Fibroblast of villous mesenchyme (primary cell): ENCODE measurements at places on chromosomes 3 and 15. TPM values are rescaled to one million over a fixed set of nuclear protein-coding genes. Genes with fewer than 3 reads are reported as not detected.

NANOGP8 gene
- 0.32 TPM in 1 of 2 replicates, not detected in the other for total RNA-seq

MESP1 gene
- under 0.01 TPM in 2 replicates for total RNA-seq

GOLGA6D gene
- not detected in 2 replicates for total RNA-seq

CHRD gene
- total RNA-seq, result 1.7 and 3.5 TPM in 2 replicates

GLDN gene
- 0.32 and 0.43 TPM in 2 replicates for total RNA-seq

CCR8 gene
- not detected in 2 replicates for total RNA-seq

CEP152 gene
- total RNA-seq, result 5.2 and 14.8 TPM in 2 replicates

PSTPIP1 gene
- total RNA-seq, result not detected in 2 replicates

TNFAIP8L3 gene
- 0.43 and 0.64 TPM in 2 replicates for total RNA-seq

DNA sequence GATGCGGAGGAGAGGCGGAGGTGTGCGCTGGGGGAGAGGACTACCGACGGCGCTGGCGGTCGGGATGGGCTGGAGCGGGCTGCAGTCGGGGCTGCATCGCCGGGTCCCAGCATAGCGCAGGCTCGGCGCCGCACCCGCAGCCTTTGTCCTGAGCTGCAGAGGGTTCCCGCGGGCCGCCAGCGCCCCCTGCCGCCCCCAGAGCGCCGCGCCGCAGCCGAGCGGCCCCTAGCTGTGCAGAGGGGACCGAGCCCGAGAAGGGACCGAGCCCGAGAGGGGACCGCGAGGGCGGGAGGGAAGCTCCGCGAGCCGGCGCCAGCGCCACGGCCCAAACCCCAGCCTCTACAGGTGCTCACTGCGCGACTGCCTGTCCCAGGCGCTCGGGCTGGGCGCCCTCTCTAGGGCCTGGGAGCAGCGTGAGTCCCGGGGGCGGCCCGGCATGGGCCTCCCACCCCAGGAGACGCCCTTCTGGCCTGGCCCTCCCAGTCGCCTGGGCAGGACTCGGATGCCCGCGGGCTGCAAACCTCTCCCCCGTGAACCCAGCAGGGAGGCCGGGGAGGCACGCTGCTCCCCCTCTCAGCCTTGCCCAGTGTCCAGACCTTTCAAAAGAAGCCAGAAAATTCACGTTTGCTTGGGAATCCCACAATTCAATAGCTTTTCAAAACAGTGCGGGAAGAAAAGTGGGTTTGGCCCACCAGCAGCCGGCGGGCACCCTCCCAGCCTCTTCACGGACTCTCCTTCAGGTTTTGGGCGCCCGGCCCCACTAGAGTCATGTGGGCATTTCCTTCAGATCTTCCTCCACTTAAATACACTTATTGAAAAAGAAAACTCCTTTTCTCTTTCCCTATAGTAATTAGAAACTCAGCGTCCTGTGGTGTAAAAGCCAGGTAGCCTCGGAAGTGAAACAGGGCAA is 134.7 kb downstream of the TPRA1 start:
- peak; percentile 51 for DNase-seq

GRCh38 chr3:187367561-187368103 is 553 bp upstream of the RTP4 start:
- DNase-seq, result no peak

GRCh38 chr3:23071758-23072157 is 131.4 kb upstream of the UBE2E2 start:
- DNase-seq, result no peak

DNA sequence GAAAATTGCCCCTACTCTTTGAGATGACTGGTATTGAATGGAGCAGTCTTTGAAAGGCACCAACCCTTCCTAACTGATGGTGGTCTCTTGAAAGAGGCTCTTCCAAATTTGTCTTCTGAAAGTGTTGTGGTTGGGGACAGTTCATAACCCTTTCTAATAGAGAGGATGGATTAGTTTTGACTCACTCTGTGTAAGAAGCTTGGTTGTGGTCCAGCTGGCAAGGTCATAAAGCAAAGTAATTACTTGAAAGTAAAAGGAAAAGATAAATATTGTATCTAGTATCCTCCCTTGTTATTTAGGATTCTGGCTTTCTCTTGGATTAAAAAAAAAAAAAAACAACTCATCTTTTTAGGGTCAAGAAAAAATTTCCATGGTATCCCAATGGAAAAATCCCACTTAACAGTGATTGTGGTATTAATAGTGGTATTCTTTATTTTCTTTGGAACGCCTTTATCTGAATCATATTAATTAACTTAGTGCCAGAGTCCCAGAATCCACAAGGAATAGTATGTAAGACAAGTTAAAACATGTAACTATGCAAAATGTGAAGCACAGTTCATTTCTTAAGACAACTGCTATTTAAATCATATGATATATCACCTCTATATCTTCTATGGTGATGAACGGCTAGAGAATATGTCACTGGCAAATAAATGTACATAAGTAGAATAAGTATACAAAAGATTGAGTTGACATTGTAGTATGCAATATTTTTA is 469.3 kb upstream of the CDIN1 start:
- DNase-seq, result peak; percentile 37

GRCh38 chr15:79339588-79340314 is 28.8 kb downstream of the TMED3 start:
- peak; percentile 59 for DNase-seq

DNA sequence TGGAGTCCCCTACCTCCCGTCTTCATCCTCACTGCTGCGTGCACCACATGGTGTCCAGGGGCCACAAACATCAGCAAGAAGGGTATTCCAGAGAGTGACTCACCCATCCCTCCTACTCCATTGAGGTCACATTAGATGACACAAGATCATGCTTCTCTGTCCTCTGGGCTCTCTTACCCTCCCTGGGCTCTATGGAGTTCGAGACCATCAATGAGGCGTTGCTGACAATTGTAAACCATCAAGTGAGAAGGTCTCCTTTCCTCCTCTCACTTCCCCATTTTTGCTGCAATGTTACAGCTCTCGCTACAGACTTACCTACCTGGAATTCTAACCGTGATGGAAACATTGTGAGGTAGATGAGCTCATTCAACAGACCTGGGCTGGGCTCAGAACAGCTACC is 51.7 kb downstream of the HMCES start:
- no peak for DNase-seq

- DNase-seq, result peak; percentile 19
These were observed 2.6 kb upstream of the IDH3A start for GRCh38 chr15:78146425-78147154.

GRCh38 chr15:56754772-56755370 is 21.6 kb upstream of the ZNF280D start:
- peak; percentile 56 for DNase-seq

GRCh38 chr3:97291901-97292300 is 472.7 kb upstream of the ARL6 start:
- DNase-seq, result no peak

DNA sequence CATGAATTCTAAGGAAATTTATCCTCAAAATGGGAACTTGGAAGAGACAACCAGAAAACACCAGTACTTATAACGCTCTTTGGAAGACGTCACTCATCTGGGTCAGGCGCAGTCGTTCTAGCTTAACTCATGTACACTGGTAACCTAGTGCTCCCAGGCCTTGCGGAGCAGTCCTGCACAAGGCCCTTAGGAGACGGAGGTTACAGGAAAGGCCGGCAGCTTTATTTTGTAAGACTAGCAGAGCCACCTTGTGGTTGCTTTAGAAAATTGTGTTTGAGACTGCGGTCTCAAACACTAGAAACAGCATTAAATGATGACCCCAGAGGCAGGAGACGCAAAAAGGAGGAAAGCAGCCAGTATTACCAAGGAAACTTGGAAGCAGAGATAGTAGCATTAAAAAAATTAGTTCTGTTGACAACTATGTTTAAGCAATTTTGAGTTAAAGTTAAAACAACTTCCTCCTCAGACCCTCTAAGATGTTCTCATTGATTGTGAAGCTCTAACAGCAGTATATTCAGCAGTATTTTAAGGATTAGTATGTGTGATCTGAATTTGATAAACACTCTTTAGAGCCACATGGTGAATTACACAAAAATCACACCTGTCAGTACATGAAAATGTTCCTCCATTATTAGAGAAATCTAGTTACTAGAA is 141.9 kb upstream of the C2CD4B start:
- DNase-seq, result peak; percentile 76
